Effector CD8-positive, alpha-beta T cell (primary cell): ENCODE measurements at places on chromosomes 2 and 18.

GRCh38 chr2:69114534-69114933, 101.6 kb downstream of the ANTXR1 start:
- no peak for DNase-seq

GRCh38 chr2:120326066-120326465, 19.9 kb upstream of the INHBB start:
- no peak for DNase-seq

DNA sequence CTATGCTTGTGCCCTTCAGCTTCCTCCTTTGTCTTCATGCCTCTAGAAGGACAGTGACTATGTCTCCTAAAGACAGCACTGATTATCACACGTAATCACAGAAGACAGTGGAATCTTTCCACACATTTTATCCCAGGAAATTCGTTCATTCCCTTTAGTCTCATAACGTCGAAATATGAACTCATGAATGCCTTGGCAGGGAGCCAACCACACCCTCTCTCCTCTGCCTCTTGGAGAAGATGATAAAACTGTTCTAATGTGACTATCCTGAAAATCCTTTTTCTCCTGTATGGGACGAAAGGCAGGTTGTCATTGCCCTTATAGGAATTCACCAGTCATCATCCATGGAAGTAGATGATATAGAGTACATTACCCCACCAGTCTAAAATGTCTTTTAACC, 726.6 kb upstream of the FANCL start:
- no peak for DNase-seq

GRCh38 chr2:101311696-101312017, 3.2 kb upstream of the RNF149 start:
- no peak for DNase-seq

- no peak for DNase-seq
Measured at GRCh38 chr18:76530846-76531245, 35.8 kb upstream of the ZNF516 start.

- DNase-seq, result peak; percentile 33
Measured at GRCh38 chr2:238784671-238785527, 63.0 kb upstream of the TWIST2 start.

DNA sequence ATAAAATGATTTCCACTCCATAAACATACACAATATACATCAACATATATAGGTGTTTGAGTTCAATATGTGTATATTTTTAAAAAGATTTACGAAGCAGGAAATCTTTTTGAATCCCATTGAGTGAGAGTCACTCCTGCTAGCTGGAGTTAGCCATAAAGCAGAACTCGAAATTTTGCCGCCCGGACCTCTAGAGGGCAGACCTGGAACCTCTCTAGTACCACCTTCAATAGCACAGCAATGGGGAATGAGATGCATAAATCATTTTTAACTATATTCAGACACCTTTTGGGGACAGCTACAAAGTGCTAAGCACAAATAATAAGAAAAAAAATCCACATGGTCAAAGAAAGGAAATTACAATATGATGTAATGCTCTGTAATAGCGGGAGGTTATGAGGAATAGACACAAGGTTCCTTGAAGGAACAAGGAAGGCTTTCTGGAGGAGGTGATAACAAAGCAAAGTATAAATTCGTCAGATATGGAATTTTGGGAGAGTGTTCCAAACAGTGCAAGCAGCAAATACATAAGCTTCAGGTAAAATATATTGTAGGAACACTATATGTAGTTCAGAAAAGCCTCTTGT, 533.4 kb downstream of the ERBB4 start:
- no peak for DNase-seq

DNA sequence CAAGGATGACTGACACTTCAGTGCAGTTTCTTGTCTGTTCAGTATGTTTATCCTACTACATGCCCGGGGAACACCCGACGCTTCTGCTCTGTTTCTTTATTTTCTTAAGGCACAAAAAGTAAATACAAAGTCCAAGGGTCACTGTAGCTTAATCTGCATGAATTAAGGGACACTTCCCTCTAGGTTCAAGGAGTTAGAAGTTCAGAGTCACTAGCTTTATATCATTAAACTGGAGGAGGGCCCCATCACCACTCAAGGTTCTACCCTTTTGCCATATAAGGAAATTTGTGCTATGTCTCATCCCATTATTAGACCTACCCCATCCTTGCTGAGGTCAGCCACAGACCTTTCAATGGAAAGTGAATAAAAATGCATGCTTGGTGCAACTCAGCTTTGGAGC, 27.6 kb upstream of the RMDN2 start:
- no peak for DNase-seq

DNA sequence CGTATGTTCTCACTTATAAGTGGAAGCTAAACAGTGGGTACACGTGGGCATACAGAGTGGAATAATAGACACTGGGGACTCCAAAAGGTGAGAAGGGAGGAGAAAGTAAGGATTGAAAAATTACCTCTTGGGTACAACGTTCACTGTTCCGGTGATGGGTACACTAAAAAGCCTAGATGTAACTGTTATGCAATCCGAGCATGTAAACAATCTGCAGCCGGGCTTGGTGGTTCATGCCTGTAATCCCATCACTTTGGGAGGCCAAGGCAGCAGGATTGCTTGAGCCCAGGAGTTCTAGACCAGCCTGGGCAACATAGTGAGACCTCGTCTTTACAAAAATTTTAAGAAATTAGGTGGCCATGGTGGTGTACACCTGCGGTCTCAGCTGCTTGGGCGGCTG, 33.1 kb upstream of the TTR start:
- no peak for DNase-seq

- no peak for DNase-seq
Measured at GRCh38 chr2:142866426-142866825, 11.0 kb upstream of the KYNU start.

- DNase-seq, result no peak
Measured at GRCh38 chr2:84885111-84885510, 4.2 kb upstream of the TRABD2A start.

- DNase-seq, result no peak
Measured at GRCh38 chr2:159735648-159736047, 23.3 kb downstream of the MARCHF7 start.

DNA sequence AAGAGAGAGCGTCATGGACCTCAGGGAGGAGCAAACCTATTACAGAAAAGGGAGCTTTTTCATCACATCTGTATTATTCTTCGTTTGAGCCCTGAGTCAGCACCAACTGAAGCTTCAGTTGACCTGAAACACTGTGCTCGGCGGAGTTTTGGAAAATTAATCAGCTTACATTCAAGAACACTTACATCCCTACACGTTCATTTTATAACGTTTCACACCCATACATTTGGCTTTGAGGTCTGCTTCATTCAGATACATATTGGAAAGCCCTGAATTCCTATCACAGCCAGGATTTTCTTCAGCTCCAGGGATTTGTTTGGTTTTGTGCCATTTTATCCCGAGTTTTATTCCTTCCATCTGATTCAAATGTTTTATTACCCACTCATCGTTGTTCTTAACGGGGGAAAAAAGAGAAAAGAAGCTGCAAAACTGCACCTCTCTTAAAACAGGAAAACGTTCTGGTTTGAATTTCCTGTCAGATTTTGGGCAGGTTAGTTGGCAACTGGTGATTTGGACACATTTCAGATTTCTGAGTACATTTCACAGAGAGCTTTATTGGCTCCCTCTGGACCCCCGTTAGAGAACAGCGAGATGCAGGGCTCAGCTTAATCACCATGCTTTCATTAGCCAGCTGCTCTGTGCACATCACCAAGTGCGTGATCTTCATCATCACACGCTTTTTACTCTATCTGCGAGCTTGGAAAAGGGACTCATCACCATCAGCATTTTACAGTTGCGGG, 88.8 kb downstream of the CDC42EP3 start:
- DNase-seq, result no peak

GRCh38 chr2:222656526-222657446, 894 bp upstream of the FARSB start:
- no peak for DNase-seq

DNA sequence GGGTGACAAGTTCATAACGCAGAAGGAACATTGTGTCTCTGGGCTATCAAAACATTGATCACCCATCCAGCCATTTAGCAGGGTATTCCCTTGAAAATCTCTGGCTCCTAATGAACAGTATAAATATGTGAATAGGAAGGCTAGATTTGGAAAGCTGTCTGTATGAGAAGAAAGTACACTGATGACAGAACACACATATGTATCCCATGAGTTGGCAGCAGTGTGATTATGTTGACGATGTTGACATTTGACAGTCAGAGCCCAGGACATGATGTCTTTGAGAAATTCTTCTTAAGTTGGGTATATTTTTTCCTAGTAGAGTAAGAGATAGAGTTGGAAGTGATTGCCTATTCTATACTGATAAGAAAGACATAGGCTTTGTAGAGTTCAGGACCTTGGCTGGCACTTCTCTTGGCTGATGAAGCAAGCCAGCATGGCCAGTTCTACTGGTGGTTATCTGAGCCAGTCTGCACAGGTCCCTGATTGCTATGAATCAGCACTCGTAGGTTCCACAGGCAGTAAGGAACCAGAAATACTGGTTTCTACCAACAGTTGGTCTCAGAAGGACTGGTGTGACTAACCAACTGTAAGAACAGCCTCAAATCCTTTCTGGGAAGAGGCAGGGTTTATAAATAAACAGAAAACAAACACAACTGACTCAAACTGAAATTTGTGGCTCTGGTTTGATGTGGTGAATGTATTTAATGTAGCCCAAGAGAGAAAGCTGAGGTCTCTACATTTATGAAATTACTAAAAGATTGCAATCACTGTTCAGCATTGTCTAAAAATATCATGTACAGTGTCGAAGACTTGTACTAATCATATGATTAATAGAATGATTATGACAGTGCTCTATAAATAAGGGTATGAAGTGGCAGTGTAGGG, 43.9 kb upstream of the RAPH1 start:
- no peak for DNase-seq

DNA sequence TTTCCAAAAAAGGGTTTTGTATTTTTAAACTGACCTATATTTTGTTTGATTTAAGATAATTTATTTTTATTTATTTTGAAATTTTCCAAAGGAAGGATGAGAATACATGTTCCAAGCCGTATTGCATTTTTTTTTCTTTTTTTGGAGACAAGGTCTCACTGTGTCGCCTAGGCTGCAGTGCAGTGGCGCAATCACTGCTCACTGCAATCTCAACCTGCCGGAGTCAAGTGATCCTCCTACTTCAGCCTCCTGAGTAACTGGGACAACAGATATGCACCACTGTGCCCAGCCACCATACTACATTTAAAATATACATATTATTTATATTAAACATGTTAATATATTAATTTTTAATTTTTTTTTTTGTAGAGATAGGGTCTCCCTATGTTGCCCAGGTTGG, 15.0 kb downstream of the GEN1 start:
- DNase-seq, result no peak

GRCh38 chr2:53600815-53601214, 166.8 kb upstream of the CHAC2 start:
- no peak for DNase-seq

GRCh38 chr2:200479692-200480265, 30.1 kb downstream of the KCTD18 start:
- no peak for DNase-seq

GRCh38 chr2:219119422-219120043, 41.1 kb downstream of the NHEJ1 start:
- DNase-seq, result peak; percentile 50

DNA sequence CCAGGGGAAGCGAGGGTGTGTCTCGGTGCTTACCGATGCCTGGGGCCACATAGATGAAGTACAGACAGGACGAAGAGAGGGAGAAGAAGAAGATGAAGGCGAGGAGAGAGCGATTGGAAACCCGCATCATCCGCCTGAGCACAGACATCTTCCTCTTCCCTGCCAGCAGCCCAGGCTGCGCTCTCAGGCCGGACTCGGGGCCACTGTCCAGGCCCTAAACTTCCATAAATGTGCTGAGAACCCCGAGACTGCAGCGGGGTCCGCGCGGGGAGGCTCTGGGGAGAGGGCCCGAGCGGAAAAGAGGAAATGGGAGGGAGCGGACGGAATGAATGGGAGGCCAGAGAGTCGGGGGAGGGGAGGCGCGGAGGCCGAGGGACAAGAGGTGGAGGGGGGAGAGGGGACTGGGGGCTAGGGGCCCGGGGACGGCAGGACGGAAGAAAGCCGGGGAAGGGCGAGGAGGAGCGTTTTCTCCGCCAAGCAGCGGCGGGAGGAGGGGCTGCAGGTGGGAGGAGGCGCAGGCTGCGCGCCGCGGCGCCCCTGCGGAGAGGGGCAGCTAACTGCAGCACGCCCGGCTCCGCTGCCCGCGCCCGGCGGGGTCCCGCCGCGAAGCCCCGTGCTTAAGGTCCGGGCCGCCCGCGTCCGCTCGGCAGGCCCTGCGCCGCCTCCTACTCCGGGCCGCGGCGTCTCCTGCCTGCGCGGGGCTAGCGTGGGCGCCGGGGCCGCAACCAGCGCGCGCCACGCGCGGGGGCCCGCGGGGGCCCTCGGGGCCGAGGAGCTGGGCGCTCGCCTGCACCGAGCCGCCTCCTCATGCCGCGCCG, at the start of gene B4GALT6:
Gene B4GALT6, minus strand, starts transcription at position 303 of the 818 bp plus-strand sequence. Its CDS starts 155 bp downstream, at position 148.
- no peak for DNase-seq

DNA sequence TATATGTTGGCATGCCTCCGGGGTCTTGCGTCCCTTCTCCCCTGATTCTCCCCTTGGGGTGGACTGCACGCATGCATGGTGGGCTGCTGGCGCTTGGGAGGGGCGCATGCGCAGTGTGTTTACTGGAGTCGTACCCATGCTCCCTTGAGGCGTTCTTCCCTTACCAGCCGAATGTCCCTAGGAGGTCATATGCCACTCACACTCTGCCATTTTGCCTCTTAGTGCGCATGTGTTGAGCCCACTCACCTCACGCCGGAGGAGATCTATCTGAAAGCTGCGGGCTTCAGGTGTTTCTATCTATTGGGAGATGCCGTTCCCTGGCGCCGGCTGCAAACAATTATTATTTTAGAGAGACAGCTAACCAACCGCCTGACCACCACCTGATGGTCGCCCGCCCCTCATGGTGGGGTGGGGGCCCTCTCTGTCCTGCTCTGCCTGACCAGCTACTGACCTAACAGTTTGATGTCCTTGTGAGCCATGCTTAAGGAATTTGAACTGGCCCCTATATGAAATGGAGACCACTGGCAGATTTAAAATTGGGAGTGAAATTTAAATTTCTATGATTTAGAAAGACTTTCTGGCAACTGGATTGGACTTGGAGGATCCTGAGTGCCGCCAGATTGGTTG, 179.6 kb downstream of the RNF144A start:
- no peak for DNase-seq

GRCh38 chr18:66646609-66647008, 42.7 kb upstream of the CDH19 start:
- no peak for DNase-seq

- DNase-seq, result no peak
Measured at GRCh38 chr2:99495115-99495860, 5.5 kb upstream of the REV1 start.

- no peak for DNase-seq
Measured at GRCh38 chr2:189095101-189095500, 84.5 kb downstream of the COL5A2 start.

DNA sequence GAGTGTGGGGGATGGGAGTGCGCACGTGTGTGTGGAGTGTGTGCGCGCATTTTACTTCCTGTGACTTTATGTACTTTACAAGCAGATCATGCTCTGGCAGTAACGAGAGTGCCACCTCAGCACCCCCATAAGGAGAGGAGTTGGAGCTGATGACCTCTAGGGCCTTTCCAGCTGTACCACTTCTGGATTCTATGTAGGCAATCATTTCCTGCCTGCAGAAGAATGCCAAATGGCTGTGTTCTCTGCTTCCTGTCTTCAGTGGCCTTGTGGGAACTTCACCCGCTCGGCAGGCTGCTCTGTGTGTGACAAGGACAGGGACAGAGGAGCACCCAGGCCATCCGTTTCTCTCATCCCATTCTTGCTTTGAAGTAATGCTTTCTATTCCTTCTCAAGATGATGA, 22.8 kb upstream of the ZNF385B start:
- DNase-seq, result no peak

- no peak for DNase-seq
Measured at GRCh38 chr18:34909637-34910364, 131.4 kb upstream of the MAPRE2 start.
